ENCODE measurements at places on chromosomes 2 and 18. TPM values are rescaled to one million over a fixed set of nuclear protein-coding genes. Genes with fewer than 3 reads are reported as not detected.

- H3K4me3 ChIP-seq = no peak overlapping the region
- no peak overlapping the region for H3K27ac ChIP-seq
- peaks cover 66% of the 10 kb centered on the region for H3K36me3 ChIP-seq
- peaks cover 54% of the 10 kb centered on the region for H3K4me1 ChIP-seq
Measured at GRCh38 chr2:181231886-181232621, 225.1 kb upstream of the ITGA4 start.

- no peak overlapping the region for H3K4me3 ChIP-seq
- DNase-seq = no peak
- no peak overlapping the region for H3K27ac ChIP-seq
- H3K4me1 ChIP-seq = no peaks in the 10 kb centered on the region
- no peaks in the 10 kb centered on the region for H3K36me3 ChIP-seq
- peaks cover 4% of the 10 kb centered on the region for H3K27me3 ChIP-seq
Measured at GRCh38 chr2:9336576-9337314, 86.6 kb downstream of the ITGB1BP1 start.

APCDD1 gene
- not detected for total RNA-seq

GRCh38 chr2:69383176-69383812, 3.7 kb downstream of the GFPT1 start:
- no peak for DNase-seq
- H3K36me3 ChIP-seq = peaks cover 15% of the 10 kb centered on the region
- H3K4me1 ChIP-seq = peaks cover 55% of the 10 kb centered on the region
- H3K27ac ChIP-seq = no peak overlapping the region
- H3K27me3 ChIP-seq = no peaks in the 10 kb centered on the region

SLC35G4 gene
- total RNA-seq = not detected

DNA sequence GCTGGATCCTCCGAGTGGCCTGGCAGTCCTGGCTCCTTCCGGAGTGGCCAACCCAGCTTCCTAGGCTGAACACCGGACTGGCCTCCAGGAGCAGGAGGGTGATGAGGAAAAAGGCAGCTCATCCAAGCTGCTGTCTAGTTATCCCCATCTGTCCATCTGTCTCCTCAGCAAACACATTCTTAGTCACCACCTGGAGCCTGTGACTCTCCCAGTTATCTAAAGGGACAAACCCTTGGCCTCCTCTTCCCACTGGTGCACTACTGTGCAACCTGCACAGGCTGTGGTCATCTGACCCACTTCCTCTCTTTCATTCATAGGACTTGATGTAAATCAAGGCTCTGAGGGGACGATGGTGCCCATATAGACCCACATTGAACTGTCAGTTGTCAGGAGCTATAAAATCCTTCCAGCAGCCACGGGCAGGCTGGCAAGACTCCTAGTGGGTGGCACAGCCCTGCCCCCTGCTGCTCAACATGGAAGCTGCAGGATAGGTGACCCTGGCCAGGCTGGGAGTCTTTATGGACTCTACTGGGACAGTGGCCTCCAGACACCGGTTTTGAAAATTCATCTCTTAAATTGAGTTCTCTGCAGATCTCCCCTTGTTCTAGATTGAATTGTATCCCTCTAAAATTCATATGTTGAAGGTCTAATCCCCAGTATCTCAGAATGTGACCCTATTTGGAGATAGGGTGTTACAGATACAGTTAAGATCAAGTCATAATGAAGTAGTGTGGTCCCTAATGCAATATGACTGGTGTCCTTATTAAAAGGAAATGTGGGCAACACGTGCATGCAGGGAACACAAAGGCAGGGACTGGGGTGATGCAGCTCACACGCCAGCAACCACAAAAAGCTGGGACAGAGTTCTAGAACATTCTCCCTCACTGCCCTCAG, 29.3 kb upstream of the DUSP2 start:
- H3K27me3 ChIP-seq = peaks cover 4% of the 10 kb centered on the region
- no peak overlapping the region for H3K4me3 ChIP-seq
- peak; percentile 85 for DNase-seq
- H3K27ac ChIP-seq = no peak overlapping the region
- peaks cover 3% of the 10 kb centered on the region for H3K4me1 ChIP-seq

RFX8 gene
- 2.6 TPM for total RNA-seq

DNA sequence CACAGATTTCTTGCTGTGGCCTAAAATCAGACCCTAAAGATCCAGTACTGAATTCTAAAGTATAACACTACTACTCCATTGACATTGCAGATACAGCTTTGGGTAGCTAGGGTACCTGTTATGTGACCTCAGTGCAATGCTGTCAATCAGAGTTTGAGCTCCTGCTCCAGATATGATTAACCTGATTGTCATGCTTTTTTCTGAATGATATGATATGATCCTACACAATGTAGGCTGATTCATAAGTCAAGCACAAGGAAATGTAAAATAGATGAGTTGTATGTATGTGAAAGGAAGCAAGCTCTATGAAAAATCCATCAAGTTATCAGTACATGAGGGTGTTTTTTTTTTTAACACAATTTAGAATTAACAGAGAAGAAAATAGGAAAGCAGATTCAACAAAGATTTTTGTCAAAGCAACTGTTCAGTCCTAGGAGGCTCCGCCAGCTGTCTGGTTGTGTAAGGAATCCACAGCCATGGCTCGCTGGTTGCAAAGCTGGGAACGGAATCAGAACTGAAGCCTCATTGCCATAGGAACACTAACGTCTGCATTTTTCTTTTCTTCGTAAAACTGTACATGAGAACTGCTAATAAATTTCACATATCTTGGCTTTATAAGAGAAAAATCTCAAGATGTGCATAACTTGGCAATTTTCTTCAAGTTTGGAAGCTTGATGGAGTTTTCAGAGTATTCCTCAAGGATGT, 52.9 kb downstream of the NR4A2 start:
- no peak for DNase-seq
- H3K4me3 ChIP-seq = no peak overlapping the region
- no peak overlapping the region for H3K27ac ChIP-seq
- H3K36me3 ChIP-seq = no peaks in the 10 kb centered on the region

- H3K27me3 ChIP-seq = no peaks in the 10 kb centered on the region
- no peaks in the 10 kb centered on the region for H3K4me1 ChIP-seq
- no peak for DNase-seq
Measured at GRCh38 chr2:157990173-157990572, 111.5 kb upstream of the UPP2 start.

TRPM8 gene
- total RNA-seq = not detected

STARD7 gene
- 108 TPM for total RNA-seq

- H3K4me1 ChIP-seq = no peaks in the 10 kb centered on the region
- H3K36me3 ChIP-seq = no peaks in the 10 kb centered on the region
- no peaks in the 10 kb centered on the region for H3K27me3 ChIP-seq
- DNase-seq = no peak
- no peak overlapping the region for H3K4me3 ChIP-seq
Measured at GRCh38 chr2:213995400-213996105, 415.3 kb upstream of the VWC2L start.

GRCh38 chr18:61580046-61580445, 246.8 kb downstream of the CDH20 start:
- H3K36me3 ChIP-seq = no peaks in the 10 kb centered on the region
- H3K4me1 ChIP-seq = peaks cover 4% of the 10 kb centered on the region
- DNase-seq = no peak
- H3K27ac ChIP-seq = no peak overlapping the region
- H3K4me3 ChIP-seq = no peak overlapping the region
- H3K27me3 ChIP-seq = peaks cover 27% of the 10 kb centered on the region

SLC8A1 gene
- total RNA-seq = 0.25 TPM

Data from activated CD4-positive, alpha-beta memory T cell treated with anti-CD3 and anti-CD28 coated beads, Interleukin-2, amount 10 ng/mL, durations not matched to agents 7 days and 5 days (primary cell).